ENCODE measurements at places on chromosomes 3 and 15.
A peak's percentile ranks its signal among the peaks of the same experiment; 100 is the strongest.

GRCh38 chr3:187044206-187044605 is 95.1 kb downstream of the RPL39L start:
- DNase-seq, result no peak

DNA sequence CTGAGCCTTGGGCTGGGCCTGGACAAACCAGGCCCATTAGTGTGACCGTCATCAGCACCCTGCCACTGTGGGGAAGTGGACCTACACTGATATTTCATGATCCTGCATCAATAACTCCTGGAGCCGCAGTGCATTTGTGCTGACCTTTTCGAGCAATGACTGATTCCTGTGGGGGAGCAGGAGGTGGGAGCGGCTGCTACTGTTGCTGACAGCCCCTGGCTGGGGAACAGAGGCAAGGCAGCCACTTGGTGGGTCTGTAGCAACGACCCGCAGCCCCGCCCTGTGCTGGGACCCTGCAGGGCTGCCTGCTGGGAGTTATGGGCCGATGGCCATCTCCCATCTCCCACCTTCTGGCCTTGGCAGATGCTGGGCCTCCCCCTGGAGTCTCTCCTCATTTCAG is 42.1 kb downstream of the CCDC33 start:
- DNase-seq, result no peak

- DNase-seq, result no peak
Measured at GRCh38 chr3:131107637-131108433, 81.2 kb downstream of the NEK11 start.

- no peak for DNase-seq
Measured at GRCh38 chr3:139295040-139295439, 48.8 kb upstream of the MRPS22 start.

DNA sequence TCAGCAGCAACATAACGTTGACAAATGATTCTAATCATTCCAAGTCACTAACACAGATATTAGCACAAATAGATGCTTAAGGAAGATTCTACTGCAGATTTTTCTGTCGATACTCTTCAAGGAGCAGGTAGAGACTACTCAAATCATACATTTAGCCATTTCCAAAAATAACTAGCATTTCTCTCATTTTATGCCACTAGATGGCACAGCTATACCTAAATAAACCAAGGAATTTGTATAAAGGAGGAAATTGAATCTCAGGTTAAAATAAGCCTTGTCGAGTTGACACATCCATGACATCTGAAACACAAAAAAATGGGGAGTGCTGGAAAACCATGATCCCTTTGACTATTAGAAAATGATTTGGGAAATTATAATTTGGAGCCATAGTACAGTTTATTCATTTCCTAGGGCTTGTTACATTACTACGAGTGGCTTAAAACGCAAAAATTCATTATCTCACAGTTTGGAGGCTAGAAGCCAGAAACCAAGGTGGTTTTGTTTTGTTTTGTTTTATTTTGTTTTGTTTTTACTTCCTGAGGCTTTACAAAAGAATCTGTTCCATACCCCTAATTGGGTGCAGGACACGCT is 59.5 kb upstream of the STRIT1 start:
- DNase-seq, result peak; percentile 37

- DNase-seq, result no peak
Measured at GRCh38 chr15:95249524-95249923, 1018.2 kb downstream of the MCTP2 start.

- no peak for DNase-seq
Measured at GRCh38 chr3:67557848-67558355, 96.5 kb downstream of the SUCLG2 start.

GRCh38 chr3:123831420-123831819 is 52.7 kb downstream of the MYLK start:
- no peak for DNase-seq

GRCh38 chr15:51731549-51732267 is 5.7 kb downstream of the LYSMD2 start:
- DNase-seq, result no peak

DNA sequence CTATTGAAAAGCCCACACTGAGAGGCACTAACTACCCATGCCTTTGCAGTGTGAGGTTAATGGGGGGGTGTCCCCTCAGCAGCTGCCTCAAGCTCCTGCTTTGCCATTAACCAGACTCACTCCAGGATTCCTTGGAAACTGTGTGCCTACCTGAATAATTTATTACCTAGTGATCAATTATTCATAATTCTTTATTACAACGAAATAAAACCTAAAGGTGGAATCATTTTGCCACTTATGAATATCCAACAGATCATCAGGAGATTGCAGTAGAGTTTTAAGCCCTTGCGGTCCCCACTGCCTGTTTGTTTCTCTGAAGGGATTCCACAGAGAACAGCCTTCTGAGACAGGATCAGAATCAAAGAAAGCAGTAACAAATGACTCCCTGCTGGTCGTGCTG is 23.3 kb downstream of the NEK11 start:
- no peak for DNase-seq

DNA sequence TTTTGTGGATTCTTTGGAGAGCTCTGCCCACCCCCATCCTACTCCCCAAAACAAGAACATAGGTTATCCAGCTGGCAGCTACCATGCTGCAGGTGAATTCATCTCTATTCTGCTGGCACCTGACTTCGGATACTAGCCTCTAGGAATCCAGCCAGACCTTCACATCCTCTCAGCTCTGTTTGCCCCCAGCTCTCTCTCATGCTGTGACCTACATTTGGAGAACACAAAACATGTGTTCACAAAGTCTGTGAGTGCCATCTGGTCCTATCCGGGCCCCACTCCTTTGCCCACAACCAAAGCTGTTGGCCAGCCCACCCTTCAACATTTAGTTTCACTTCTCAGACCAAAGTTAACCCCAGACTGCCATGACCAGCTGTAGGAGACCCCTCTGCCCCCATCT is 89.4 kb upstream of the C3orf80 start:
- DNase-seq, result no peak

DNA sequence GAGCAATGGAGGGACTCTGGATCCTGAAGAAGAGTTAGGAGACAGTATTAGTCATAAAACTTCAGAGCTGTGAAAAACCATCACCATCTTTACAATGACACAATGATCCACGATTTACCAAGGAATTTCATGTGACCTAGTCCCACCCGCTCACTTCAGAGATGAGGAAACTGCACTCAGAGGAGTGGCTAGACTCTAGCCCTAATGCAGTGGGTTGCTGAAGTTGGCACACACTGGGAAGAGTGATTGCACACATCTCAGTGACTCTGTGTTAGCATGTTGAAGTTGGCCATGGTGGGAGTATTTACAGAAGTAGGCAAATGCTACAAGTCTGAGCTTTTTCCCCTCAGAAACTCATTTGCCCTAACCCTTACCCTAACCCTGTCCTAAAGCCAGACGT is 35.2 kb upstream of the SPATA12 start:
- no peak for DNase-seq

GRCh38 chr3:99666201-99666600 is 27.8 kb downstream of the COL8A1 start:
- DNase-seq, result no peak

GRCh38 chr15:77964193-77964592 is 113.3 kb downstream of the TBC1D2B start:
- no peak for DNase-seq

DNA sequence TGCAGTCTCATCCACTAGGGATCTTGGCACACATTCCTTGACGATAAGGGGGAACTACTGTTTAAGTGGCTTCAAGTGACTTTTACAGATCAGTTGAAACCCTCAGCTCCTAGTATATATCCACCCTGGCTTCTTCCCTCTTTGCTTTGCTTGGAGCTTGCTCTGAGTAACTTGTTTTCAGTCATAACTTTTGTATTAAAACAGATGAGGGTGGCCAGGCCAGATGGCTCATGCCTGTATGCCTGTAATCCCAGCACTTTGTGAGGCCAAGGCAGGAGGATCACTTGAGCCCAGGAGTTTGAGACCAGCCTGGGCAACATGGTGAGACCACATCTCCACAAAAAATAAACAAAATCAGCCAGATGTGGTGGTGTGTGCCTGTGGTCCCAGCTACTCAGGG is 42.4 kb downstream of the EOMES start:
- no peak for DNase-seq
